ENCODE measurements at places on chromosomes 5 and 9.

DNA sequence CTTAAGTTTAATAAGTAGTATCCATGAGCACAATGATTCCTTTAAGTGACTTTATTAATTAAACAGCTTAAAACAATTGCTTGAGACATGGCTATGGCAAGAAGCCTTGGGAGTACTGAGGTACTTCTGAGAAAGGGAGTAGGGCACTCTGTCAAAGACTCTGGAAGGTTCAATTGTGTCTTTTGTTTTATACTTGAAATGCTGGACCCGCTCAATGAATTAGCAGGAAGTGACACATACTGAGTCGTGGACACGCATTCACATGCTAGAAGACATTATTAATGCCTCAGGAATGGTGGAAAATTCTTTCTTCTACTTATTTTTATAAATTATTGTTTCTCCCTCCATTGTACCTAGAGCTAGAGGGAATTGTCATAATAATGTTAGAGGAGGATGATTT lies 347.3 kb upstream of the ZNF608 start:
- no peak for DNase-seq

GRCh38 chr9:130329061-130329460 lies 63.5 kb downstream of the HMCN2 start:
- DNase-seq, result no peak

- DNase-seq, result no peak
Observed at GRCh38 chr9:98021306-98022040, 35.1 kb upstream of the NANS start.

DNA sequence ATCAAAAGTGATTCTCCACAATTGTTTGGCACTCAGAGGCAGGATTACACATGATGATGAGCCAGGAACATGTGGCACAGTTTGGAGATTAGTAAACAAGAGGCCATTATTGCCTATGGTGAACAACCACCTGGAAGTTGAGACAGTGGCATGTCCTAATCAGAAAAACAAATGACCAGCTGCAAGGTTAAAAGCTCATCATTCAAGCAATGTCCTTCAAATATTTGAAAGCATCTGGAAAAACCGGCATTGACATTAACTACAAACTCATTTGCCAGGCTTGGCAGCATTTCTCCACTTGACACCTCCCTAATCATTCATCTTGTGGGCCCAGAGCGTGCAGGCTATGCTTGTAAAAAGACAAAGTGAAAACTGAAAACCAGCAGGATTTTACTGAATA lies 80.6 kb upstream of the MEGF10 start:
- DNase-seq, result no peak

Data from cerebellar nuclear complex (tissue), 1 donor.